NCI-H1417 treated with DMSO at 0.1 percent for 48 hours (cell line): ENCODE measurements at places on chromosomes 3 and 15.

DNA sequence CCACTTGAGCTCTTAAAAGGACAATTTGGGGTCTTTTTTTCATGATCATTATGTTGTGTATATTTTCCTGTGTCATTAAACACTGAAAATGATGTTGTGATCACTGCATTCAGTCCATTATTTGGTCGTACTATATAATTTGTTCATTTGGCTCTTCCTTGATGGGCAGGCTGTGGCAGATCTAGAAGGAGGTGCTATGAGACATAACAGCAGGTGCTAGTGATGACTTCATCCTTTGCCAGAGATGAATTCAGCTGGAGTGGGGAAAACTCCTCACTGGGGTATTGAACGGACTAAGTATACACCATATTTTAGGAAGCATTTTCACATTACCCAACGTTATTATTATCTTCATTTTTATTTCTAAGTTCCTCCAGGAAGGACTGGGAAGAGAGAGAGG lies 12.0 kb downstream of the CMTM7 start:
- DNase-seq, result peak; percentile 6

DNA sequence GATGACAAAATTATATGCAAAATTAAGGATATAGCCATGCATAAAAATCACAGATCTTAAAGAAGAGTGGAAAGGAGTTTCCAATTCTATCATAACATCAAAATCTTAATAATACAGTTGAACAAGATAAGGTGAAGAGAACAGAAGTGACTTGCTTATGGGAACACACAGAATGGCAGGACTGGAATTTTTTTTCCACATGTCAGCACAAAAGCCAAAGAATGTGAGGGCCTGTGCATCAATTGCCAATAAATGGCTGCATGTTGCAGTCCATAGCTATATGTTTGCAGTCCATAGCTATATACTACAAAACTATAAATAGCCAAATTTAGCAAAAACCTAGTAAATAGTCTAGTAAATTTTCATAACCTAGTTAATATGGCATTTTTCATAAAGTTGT lies 10.4 kb upstream of the MB21D2 start:
- no peak for DNase-seq

DNA sequence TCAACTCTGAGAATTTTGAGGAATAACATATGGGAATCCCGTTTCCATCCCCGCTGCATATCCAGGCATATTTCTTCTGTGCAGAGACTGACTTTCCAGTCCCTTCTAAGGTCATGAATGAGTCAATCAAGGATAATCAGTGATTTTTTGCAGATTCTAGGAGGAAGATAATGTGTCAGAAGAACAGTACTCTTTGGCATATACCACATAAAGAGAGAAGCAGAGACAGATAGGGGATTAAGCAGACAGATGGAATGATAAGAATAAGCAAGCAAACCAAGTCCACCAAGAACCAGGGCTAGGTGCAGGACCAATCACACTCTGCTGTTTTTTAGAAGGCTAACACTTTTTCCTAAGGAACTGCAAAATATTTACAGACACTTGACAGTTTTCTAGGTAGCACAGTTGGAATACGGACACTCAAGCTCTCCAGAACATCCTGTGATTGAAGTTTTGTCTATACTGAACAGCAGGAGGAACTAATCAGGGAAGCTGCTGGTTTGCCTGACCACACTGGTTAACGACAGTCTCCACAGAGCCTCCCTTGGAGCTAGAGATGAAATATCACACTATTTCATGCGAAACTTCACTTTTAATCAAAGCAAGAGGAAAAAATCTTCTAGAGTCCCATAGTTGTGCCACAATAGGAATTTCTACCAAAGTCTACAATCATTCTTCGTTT lies 450.0 kb upstream of the KCNMB2 start:
- DNase-seq, result no peak

DNA sequence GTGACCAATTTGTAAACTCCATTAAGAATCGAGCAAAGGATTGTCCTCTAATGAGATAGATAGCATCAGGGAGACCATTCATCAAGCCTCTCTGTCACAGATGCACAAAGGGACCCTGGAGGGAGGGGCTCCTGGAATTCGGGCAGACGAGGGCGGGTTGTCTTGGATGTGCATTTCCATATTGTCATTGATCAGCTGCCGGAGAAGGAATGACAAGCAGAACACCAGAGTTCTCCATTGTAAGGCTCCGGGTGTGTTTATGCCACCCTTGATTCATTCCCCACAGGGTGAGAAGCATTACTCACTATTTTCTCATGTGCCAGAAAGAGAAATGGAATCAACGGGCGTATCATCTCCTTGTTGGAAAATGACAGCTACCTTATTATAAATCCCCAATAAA lies 167.5 kb downstream of the EBLN2 start:
- DNase-seq, result no peak

GRCh38 chr3:135622215-135622614 lies 343.3 kb upstream of the PPP2R3A start:
- no peak for DNase-seq

DNA sequence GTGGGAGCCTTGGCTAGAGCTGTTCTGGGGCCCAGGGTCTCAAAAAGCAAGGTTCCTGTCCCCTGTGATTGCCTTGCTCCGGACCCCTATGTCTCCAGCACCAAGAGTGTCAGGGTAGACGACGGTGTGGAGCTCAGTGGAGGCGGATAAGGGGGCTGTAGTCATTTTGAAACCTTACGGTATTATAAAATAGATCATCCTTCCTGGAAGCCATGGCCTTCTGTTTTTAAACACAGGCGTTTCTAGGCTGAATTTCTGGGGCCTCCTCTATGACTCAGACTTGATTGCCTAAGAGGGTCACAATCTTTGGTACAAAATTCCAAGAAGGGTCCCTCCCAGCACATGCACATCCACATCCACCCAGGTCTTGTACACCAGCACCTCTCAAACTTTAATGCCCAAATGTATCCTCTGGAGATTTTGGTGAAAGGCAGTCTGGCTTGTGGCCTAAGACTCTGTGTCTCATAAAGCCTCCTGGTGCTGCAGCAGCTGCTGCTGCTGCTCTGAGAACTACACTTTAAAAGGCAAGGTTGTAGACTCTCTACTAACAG lies 70.5 kb upstream of the XCR1 start:
- no peak for DNase-seq

DNA sequence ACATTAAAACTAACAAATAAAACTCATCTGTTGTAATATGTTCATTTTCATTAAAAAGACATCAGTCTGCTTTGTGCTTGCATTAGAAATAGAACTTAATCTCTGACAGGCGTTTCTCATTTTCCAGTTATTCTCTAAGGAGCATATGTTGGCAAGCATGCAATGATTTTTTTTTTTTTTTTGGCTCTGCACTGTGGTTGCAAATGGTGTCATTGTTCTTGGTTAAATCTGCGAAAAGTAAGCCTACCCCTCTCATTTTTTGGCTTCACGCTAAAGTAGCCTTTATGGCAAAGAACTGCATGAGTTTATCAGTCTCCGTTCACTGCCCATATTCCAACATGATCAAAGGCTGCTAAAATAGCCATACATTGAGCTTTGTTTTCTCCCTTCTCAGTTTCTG lies 403.2 kb downstream of the MECOM start:
- DNase-seq, result no peak

- DNase-seq, result no peak
Measured at GRCh38 chr3:157175691-157176507, 16.0 kb upstream of the CCNL1 start.

DNA sequence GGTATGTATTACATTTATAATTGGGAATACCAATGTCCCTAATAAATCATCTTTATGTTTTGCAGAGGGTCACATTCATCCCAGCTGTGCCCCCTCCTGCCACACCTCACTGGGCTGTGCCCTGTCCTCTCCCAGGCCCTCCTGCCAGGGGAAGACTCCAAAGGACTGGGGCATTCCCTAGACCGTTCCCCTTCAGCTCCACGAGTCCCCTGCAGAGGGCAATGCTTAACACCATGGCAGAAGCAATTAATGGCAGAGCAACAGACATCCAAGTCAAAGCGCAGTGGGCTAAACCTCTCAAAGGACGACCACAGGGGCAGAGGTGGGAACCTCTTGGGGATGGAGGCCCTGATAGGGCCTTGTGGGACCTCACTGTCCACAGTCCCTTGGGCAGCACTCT lies 71.3 kb upstream of the SEC13 start:
- DNase-seq, result no peak

GRCh38 chr3:10976770-10977169 lies 15.8 kb upstream of the SLC6A1 start:
- no peak for DNase-seq

DNA sequence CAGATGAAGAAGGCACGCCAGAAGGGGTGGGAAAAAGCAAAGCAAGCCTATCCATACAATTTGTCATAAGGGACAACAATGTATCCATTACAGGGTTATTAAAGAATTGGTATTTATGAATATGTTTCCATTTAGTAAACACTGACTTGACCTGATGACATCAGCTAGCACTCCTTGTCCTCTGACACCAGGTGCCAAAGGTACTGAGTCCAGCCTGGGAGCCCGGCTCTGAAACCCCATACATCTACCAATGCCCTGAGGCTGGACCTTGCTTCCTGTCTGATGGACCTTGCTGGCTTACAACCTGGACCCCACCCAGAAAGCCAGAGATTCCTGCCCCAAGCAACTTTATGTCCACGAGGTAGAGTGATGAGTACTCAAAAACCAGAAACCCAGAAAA lies 263.0 kb upstream of the ATP11B start:
- no peak for DNase-seq

- DNase-seq, result no peak
Measured at GRCh38 chr15:54810496-54810895, 386.2 kb downstream of the RSL24D1 start.

- no peak for DNase-seq
Measured at GRCh38 chr15:31606931-31607497, 280.4 kb downstream of the KLF13 start.

DNA sequence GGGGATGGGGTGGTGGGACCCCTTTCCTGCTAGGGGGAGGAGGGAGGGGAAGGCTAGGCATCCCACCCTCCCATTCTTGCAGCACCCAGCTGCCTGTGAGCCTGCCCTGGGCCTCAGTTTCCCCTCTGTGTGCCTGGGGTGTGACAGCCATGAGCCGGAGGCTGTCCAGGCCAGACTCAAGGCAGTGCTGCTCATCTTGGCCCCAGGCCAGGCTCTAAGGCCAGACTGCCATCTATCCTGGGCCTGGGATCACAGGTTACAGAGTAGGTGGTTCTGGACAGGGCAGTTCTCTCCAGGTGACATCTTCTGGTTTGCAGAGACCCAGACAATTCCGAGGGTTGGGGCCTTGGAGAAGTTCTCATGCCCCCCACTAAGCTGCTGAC lies 3.3 kb upstream of the VILL start:
- DNase-seq, result no peak

- no peak for DNase-seq
Measured at GRCh38 chr3:171011109-171011872, 15.2 kb downstream of the SLC2A2 start.

GRCh38 chr3:189981668-189982067 lies 139.0 kb downstream of the P3H2 start:
- no peak for DNase-seq

DNA sequence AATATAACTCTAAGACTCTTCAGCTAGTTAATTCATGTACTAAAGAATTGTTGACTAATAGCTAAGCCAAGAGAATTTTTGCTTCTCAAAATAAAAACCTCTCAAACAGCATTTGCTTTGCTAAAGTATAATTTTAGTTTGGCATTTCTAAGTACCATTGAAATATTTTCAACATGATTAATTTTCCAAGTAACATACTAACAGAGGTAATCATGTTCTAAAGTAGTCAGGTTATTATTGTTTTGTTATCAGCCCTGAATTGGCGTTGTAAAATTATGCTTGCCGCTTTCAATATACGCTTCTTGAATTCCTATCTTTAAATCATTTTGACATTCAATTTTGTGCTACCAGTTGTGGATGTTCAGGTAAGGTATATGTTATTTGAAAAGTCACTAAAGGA lies 134.3 kb downstream of the CNTN6 start:
- DNase-seq, result no peak

- DNase-seq, result no peak
Measured at GRCh38 chr3:50519471-50520089, 16.1 kb upstream of the CACNA2D2 start.

DNA sequence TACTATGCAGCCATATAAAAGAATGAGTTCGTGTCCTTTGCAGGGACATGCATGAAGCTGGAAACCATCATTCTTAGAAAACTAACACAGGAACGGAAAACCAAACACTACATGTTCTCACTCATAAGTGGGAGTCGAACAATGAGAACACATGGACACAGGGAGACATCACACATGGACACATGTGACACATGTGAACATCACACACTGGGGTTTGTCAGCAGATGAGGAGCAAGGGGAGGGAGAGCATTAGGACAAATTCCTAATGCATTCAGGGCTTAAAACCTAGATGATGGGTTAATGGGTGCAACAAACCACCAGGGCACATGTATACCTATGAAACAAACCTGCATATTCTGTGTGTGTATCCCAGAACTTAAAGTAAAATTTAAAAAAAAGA lies 408.0 kb downstream of the EPHB1 start:
- no peak for DNase-seq

DNA sequence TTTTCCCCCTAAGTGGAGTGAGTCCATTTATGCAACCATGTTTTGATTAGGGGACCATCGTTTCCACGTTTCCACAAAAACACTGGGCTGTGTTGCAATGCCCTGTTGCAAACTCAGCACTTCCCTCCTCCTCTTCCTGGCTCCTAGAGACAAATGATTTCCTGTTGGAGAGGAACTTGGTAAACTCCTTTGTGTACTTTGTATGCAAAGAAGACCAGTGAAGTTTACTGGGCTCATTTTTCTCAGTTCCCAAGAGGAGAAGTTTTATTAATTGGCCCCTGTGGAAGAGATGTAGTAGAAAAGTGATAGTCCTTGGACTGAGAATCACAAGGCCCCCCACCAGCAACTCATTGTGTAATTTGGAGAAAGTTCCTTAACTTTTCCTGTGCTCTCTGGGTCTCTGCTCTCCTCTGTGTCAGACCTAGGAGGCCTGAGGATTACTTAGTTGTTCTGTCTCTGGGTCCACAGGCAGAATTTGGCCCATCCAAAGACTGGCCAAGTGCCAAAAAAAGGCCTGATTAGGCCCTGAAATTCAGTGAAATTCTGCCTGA lies 95.0 kb downstream of the ATG7 start:
- no peak for DNase-seq

DNA sequence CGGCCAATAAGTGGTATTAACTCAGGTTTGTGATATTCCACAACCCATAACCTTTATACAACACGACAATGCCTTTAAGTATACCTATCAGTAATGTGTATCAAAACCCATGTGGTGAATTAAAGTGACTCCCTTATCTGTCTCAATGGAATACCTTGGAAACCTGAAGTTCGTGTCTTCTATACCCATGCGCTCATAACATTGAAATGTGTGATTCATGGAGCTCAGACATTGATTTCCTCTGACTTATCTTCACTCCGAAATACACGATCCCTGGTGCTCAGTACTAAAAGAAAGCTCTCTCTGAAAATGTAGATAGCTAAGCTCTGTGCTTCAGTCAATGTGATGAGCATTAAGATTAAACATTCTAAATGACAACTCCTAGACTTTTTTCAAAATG lies 140.3 kb downstream of the TBC1D5 start:
- no peak for DNase-seq
